ENCODE measurements at places on chromosomes 7 and 10.

DNA sequence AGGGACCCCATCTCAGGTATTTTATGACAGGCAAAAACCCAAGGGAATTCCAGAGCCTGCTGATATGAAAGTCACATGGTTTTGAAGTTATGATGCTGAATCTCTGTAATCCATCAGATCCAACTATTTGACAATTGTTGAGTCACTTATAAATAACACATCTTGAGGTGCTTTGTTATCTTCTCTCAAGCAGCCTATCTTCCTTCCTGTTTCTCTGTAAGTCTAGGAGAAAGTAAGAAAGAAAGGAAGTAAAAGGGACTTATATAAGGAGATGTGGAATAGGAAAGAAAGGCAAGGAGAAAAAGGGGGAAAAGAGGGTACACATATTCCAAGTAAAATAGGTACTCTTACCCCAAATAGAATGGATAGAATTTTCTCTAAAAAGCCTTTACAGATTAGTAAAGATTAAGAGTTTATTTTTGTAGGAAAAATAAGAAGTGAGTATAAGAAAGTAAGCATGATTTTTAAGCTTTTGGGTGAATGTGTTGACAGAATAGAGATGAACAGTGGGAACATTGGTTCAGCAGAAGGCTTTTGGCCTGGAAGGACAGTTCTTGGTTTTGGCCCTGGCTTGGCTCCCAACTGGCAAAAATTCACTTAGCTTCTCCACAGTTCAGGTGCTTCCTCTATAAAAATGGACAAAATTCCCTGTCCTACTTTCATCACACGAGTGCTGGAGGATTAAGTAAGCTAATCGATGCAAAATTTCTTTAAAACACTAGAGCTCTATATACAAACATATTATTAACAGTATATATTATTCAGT lies 39.6 kb upstream of the ANK3 start:
- no peak for DNase-seq

DNA sequence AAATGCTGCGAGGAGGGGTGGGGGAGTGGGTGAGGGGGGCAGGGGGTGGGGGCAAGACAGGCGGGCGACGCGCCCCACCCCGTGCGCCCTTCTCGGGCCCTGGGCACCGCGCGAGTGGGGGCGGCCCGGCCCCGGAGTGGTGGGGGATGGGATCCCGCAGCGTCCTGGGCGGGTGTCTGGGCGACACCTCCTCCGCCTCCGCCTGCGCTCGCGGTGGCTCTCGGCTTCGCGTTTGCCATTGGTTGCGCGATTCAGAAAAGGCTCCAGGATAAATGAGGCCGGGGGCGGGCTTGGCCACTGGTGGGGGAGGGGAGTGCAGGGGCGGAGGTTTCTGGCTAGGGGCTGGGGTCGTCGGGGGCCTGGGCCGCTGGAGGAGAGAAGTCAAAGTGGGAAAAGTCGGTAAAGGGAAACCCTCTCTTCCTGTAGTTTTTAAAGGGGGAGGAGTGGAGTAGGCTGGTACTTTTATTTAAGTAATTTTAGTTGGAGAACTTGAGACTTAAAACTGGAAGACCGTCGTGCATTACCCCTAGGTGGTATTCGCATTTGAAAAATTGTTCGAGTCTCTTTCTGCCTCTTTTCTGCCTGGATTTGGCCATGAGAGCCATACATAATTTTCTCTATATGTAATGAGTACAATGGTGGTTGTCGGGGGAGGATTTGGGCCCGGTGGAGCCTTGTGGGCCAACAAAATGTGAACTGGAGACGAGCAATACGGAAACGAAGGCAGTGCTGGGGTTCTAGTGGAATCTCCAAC lies 992 bp upstream of the IGF2BP3 start:
- peak; percentile 95 for DNase-seq

GRCh38 chr7:33190688-33191304 lies 61.4 kb downstream of the BBS9 start:
- no peak for DNase-seq

DNA sequence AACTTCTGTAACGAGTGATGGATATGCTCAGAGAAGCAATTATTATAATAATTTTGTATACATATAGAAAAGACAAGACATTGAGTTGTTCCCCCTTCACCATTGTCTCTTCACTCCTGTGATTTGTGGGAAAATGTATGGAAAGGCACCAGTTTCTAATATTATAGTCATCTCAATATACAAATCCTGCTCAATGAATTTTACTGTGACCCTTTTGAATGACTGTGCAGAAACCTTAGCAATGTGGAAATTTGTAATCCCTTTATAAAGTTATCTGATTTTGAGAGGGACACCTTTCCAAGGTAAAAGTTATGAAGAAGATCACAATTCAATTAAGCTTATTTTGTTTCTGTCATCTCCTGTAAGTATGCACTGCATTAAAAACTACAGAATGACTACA lies 74.3 kb upstream of the DKK1 start:
- DNase-seq, result no peak

DNA sequence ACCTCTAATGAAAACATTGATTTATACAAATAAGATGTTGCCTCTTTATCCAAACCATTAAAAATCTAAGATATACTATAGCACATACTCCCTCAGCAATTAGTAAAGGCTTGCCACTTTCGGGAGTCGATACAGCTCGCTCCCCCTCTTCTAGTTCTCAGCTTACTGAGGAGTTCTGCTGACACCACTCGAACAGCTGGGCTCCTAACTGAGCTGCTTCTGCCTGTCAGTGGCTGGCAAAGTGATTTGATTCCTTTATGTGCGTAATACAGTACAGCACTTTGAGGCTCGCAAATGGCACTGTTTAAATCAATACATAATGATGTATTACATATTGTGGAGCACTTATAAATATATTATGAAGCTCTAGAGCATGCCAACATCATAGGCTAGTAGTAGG lies 241.8 kb downstream of the CREB5 start:
- peak; percentile 69 for DNase-seq

- peak; percentile 32 for DNase-seq
Measured at GRCh38 chr10:60167050-60167449, 222.6 kb downstream of the ANK3 start.

DNA sequence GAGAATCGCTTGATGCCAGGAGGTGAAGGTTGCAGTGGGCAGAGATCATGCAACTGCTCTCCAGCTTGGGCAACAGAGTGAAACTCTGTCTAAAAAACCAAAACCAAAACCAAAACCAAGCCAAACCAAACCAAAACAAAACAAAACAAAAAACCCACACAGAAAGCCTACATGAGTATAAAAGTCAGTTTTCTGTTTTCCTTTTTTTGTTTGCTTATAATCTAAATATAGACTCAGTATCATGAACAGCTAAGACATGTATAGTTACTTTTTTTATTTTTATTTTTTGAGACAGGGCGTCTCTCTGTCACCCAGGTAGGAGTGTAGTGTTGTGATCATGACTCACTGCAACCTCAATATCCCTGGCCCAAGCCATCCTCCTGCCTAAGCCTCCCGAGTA lies 16.8 kb upstream of the MTPN start:
- DNase-seq, result no peak

- no peak for DNase-seq
Measured at GRCh38 chr7:47231032-47231431, 350.9 kb downstream of the TNS3 start.

- no peak for DNase-seq
Measured at GRCh38 chr10:2476812-2477553, 590.4 kb upstream of the PFKP start.

- DNase-seq, result peak; percentile 39
Measured at GRCh38 chr10:33134011-33134751, 176.2 kb upstream of the ITGB1 start.

- no peak for DNase-seq
Measured at GRCh38 chr7:133773601-133774000, 353.5 kb upstream of the LRGUK start.

GRCh38 chr7:6730343-6730633 lies 23.5 kb upstream of the ZNF12 start:
- DNase-seq, result no peak

DNA sequence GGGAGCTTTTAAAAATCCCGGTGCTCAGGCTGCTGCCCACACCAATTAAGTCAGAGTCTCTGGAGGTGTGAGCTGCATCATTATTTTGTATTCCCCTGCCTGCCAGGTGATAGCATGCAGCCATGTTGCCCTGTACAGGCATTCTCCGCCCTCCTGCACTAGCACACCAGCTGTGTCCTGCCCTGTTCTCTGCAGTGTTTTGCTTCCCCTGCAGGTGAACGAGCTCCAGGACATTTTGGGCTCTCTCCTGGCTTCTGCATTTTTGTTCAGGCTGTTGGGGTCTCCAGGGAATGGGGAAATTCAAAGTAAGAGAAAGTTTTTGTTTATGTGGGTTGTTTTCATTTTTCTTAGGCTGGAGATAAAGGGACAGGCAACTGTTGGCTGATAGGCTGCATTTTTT lies 271.0 kb upstream of the COBL start:
- DNase-seq, result no peak

DNA sequence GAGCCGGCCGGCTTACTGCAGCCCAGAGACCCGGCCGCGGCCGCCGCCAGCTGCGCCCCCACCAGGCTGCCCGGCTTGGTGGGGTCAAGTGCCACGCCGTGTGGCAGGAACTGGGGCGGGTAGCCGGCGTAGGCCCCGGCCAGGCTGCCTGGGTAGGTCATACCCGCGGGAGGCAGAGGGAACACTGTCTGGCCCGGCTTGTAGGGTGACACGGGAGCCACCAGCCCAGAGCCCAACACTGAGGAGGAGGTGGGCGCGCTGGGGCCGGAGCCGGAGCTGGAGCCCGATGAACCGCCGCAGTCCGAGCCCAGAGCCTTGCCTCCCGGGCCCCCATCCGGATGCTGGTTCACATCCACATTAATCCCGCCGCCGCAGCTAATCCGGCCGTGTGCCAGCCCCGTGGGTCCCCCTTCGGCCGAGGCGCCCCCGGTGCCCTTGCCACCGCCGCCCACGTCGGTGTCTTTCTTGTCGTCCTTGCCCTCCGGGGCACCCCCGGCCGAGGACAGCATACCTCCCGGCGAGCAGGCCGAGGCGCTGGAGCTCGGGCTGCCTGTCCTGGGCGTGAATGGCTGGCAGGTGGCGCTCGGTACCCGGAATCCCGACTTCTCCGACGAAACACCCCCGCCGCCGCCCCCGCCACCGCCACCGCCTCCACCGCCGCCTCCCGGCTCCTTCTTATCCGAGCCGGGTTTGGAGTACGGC lies 2.0 kb downstream of the ZNF503 start:
- peak; percentile 86 for DNase-seq

- DNase-seq, result no peak
Measured at GRCh38 chr10:12873172-12873571, 128.3 kb downstream of the CCDC3 start.

DNA sequence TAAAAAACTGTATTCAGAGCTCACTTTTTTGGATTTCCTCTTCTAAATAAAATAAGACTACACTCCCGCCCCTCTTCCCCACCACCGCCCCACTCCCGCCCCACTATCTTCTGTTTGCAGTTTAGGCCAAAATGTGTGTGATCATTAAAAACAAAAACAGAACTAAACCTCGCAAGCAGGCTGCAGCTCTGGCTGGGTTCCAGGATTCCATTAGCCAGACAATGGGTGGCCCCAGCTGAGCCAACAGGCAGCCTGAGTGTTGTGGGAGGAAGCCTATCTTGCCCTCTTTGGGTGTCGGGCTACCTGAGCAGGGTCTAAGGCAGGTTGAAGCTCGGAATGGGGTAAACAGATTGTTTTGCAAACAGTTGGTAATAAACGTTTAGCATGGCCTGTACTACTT lies 41.7 kb downstream of the ARL4A start:
- peak; percentile 83 for DNase-seq

DNA sequence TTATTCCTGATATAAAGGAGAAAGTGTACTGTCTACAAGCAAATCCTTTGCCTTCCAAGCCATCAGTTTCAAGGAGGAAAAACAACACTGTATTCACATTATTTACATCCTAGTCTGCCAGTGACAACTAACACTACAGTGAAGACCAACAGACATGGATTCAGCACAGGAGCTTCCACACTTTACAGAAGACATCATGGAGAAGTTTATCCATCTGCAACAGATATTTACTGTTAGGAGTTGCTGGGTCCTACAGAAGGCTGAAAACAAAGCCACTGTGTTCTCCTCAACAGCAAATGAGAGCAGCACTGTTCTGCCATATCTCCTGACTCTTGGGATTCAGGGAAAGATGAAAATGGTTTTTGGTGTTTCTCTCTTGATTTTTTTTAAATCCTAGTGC lies 31.9 kb downstream of the NAPEPLD start:
- no peak for DNase-seq

DNA sequence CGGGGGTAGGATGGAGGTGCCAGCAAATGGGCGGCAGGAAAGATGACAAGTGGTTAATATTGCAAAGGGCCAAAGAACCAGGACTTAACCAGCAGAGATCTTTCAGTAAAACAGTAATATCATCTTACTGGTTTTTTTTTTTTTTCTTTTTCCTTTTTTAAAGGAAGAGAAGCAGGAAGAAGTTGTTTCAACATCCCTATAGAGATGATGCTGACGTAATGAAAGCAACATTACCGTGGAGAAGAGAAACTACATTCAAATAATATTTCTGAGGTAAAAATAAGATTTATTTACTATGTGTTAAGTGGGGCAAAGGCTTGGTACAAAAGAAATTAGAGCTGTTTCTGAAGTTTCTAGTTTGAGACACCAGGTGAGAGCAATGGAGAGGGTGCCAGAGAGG lies 11.0 kb downstream of the MINDY3 start:
- DNase-seq, result no peak

Data from muscle of leg (tissue), 16 donors.